ENCODE measurements at places on chromosomes 7 and 10.

DNA sequence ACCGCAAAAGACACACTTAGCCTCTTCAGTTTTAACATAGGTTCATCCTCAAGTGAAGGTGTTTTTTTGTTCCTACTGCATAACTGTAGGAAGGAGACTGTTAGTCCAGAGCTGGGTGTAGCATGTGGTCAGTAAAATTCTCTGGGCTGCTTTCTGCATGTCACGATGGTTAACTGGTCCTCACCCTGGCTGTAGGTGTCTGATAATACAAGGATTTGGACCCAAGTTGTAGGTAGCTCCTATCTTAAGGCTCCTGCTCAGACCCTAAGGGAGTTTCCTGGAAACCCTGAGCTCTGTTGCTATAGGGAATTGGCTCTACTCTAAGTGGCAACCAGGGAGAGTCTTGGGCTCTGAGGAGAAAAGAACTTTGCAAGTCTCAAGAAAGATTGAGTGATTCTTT lies 112.9 kb downstream of the SAMD9 start:
- DNase-seq: no peak

DNA sequence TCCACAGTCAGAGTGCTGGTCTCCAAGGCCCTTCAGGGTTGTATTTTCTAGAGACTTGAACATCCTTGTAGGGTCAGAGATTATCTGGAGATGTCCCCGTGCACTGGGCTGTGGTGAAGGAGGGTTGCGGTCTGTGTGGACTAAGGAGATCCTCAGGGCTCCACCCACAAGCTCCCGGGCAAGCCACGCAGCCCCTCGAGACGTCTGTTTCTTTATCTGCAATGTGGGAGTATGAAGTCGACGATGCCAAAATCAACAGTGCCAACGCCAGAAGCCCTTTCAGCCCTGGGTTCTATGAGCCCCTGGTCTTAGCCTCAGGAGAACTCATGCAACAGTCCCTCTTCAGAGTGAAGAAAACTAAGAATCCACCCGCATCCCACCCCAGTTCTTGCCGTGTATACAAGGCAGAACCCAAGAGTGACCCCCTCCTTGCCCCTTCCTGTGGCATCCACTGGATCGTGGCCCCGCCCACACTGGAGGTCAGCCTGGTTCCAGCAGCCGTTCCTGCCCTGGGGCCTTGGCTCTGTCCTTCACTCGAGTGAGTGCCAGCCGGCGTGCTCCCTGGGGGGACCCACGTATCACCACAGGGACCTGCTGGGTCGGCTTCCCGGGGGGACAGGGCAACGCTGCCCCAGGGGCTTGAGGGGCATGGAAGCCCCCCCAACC lies 6.0 kb upstream of the SHH start:
- DNase-seq: no peak

- DNase-seq: no peak
These were observed 26.7 kb upstream of the MRLN start for GRCh38 chr10:59779756-59780533.

DNA sequence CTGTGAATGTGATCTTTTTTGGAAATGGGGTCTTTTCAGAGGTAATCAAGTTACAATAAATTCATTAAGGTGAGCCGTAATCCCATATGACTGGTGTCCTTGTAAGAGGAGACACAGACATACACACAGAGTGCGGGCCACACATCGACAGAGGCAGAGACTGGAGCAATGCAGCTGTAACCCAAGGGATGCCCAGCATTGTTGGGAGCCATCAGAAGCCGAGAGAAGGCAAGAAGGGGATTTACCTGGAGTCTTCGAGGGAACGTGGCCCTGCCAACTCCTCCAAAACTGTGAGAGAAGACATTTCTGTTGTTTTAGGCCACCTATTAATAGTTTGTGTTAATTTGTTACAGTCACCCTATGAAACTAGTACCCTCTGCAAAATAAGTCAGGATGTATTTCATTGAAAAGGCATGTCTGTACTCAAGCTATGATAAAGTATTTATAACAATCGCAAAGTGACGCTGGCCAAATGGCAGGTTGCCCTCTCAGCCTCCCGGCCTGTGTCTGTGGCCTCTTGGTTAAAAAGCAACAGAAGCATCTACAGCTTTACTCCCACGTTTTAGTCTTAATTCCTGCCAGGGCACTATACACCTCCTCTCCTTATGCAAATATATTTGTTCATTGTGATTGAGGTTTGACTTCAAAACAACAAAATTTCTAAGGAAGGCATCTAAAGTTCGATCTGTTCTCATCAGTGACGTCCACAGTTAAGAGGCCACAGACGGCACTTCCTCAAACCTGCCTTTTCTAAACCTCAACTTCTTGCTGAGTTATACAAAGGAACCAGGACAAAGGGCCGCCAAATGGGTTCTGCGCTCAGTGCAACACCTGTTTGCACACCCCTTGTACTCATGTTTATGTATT lies 46.8 kb downstream of the HIPK2 start:
- peak; percentile 30 for DNase-seq

- no peak for DNase-seq
These were observed 27.5 kb upstream of the PURB start for GRCh38 chr7:44912775-44913347.

GRCh38 chr7:101166648-101166908 lies 1.2 kb upstream of the VGF start:
- DNase-seq: no peak

GRCh38 chr10:89604200-89604599 lies 40.8 kb downstream of the PANK1 start:
- DNase-seq: no peak

GRCh38 chr10:17737027-17737965 lies 14.7 kb upstream of the TMEM236 start:
- no peak for DNase-seq

GRCh38 chr10:75226656-75227055 lies 9.1 kb downstream of the COMTD1 start:
- no peak for DNase-seq

DNA sequence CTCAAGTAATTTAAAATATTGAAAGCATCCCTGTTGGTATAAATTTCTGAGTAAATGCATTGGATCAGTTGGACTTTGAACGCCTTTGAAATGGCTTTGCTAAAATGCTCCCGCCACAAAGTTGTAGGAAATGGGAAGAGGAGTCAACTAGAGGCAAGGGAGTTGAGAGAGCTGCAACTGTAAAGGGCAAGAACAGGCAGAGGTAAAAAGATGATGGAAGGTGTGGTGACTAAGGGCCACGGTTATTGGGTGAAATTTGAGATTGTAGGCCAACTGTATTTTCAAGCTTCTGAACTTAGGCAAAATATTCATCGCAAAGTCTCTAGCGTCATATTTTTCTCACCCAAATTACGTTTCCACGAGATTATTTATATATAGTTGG lies 595 bp upstream of the SUMF2 start:
- no peak for DNase-seq

DNA sequence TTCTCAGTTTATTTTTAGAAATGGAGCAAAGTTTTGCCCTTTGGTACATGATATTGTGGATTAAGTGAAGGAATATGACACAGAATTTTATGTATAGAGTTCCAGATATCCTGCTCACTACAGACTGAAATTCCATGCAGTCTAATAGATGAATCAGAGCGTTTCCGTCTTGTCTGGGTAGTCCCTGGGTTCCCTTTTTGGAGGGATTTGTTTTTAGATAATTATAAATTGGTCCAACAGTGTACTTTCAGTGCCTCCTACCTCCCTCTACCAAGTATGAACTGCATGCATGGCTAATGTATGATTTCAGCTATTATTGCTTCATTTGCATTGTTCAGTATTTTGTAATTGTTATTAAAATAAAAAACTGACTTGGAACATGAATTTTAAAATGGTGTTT lies 74.4 kb downstream of the SEPTIN7 start:
- no peak for DNase-seq

DNA sequence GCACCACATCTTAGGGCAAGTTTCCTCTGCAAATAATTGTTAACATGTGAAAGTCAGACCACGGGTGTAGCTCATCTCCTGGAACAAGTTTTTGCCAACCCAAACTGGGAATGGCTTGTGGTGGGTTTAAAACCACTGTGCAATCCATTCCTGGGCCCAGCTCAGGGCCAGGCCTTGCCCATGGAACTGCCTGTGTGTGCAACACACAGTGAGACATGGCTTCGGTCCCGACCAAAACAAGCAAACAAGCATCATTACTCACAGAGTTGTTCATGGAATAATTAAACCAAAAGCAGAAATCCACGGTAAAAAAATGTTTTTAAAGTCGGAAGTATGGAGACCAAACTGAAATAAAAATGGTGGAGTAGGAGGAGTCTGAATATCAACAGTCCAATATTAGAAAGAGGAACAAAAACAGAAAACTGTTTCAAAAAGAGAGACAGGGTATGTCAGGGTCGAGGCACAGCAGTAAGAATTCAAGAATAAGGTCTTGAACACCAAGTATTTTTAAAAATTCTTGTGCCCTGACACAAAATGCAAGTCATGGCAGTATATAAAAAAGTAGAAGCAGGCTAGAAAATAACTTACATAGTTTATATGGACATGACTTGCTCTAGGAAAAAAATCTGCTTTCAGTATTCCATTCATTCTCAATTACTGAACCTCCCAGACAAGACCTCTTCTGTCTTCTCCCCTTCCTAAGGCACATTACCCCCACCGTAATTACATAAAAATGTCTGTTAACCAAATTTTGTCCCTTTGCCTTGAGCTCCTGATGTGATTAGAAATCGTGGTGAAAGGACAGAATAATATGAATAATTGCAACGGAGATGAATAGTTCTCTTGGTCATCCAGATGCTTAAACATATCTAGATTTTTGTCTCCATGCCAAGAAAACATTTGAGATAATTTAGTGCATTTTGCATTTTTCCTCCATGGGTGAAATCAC lies 88.4 kb downstream of the FAS start:
- no peak for DNase-seq

GRCh38 chr10:126063353-126063791 lies 167.0 kb downstream of the FANK1 start:
- no peak for DNase-seq

DNA sequence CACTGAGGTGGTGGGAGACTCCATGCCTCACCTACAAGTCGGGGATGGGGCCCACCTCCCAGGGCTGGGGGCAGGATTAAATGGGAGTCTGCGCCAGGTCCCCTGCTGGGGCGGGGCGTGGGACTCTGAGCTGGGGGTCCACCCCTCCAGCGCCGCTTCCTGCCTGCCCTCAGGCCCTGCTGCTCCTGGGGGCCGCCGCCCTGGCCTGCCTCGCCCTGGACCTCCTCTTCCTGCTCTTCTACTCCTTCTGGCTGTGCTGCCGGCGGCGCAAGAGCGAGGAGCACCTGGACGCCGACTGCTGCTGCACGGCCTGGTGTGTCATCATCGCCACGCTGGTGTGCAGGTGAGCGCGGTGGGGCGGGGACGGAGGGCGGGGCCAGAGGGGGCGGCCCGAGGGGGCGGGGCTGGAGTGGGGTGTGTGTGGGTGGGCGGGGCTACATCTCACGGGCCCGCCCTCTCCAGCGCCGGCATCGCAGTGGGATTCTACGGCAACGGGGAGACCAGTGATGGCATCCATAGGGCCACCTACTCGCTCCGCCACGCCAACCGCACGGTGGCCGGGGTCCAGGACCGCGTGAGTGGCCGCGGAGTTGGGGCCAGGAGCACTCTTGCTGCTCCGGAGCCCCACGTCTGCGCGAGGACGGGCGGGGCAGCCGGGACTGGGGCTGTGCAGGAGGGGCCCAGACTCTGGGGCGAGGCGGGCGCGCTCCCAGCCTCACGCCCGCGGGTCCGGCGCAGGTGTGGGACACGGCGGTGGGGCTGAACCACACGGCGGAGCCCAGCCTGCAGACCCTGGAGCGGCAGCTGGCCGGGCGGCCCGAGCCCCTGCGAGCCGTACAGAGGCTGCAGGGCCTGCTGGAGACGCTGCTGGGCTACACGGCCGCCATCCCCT lies 15.1 kb downstream of the TTYH3 start:
- DNase-seq: no peak

DNA sequence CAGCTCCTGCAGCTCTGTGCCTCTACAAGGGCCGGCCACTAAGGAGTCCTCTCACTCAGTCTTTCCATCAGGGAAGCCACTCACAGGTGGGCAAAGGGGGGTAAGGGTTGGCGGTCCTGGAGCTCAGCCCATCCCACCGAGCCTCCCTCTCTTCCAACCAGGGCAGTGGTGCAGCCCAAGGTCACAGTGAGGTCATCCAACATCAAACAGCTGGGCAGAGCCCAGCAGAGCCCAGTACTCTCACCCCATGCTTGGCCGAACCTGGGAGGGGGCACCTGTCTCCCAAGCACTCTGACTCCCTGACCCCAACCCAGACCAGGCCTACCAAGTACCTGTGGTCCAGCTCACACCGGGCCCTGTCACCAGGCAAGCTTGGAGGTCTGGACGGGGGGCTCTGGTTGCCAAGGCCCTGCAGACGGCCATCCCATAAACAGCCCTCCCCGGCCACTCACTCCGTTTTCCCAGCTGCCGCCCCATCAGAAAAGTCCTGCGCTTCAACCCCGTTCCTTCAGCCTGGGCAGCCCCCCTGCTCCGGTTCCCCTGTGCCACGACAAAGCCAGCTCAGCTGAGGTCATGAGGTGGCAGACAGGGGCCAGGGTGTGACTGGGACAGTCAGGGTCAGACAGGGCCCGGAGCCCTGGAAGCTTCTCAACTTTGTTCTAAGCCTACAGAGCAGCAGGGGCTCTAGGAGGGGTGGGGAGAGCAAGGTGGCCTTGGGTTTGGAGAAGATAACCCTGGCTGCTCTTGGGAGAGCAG lies 27.5 kb downstream of the PDGFA start:
- no peak for DNase-seq

DNA sequence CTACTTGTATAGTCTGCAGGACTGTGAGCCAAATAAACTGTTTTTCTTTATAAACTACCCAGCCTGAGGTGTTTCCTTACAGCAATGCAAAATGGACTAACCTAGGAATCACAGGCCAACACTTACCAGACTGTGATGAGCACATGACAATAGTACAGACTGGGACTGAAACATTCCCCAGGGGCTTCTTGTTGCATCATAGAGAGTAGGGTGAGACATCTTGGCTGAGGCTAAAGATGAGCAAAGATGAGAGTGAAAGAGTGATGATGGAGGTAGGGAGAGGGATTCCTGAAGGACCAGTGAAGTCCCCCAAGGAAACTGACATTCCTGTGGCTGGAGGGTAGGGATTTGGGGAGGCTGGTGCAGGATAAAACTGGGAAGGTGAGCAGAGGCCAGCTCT lies 194.4 kb downstream of the TPST1 start:
- no peak for DNase-seq

DNA sequence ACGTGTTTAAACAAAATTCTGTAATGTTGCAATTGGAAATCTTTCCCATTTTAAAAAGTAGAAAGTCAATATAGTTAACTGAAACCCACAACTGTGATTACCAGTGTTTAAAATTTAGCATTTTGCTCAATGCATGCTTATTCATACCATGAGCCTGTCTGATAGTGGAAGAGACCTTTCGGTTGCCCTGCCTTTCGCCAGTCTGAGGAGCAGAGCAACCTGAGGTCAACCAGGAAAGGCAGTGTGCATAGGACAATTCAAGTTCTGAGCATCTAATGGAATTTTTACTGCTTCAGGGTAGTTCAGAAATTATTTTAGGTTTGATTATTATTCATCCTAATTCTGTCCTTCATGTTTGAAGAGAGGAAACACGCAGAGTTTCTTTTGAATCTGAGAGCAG lies 100.8 kb downstream of the CUBN start:
- no peak for DNase-seq

Data from NCI-H774 (cell line).